GM13976 (cell line): ENCODE measurements at places on chromosomes 7 and 10.

DNA sequence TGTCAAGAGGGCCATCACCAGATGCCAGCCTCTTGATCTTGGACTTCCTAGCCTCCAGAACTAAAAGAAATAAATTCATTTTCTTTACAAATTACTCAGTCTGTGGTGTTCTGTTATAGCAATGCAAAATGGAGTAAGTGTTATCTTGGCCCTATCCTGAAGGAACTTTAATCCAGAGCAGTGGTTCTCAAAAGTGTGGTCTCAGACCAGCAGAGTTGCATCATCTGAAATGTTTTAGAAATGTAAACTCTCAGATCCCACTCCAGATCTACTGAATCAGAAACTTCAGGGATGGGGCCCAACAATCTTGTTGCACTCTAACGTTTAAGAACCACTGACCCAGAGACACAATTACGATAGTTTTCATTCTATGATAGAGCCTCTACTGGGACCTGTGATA, 3.2 kb upstream of the SUPV3L1 start:
- DNase-seq, result no peak

GRCh38 chr10:72270607-72271281, 3.0 kb upstream of the DDIT4 start:
- DNase-seq, result no peak

DNA sequence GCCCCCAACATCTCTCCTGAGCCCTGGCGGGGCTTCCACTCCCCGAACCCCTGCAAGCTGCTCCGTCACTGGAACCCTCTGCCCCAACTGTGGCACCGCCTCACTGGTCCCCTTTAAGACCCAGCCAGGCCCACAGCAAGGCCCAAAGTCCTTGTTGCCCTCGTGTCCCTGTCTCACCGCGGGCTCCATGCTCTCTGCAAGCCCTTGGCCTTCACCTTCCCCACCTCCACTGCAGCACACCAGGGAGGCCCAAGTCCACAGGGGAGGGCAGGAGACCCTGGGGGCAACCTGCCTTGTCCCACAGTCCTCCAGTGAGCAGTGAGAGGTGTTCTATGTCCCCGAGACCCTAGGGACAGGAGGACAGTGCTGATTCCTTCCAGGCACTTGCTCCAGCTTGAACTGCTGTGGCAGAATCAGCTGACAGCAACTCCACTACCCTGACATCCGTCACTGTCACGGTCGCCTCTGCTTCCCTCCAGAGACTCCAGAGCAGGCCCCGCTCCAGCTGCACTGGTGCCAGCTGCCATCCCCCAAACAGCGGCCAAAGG, 105.3 kb downstream of the CYTH3 start:
- no peak for DNase-seq

DNA sequence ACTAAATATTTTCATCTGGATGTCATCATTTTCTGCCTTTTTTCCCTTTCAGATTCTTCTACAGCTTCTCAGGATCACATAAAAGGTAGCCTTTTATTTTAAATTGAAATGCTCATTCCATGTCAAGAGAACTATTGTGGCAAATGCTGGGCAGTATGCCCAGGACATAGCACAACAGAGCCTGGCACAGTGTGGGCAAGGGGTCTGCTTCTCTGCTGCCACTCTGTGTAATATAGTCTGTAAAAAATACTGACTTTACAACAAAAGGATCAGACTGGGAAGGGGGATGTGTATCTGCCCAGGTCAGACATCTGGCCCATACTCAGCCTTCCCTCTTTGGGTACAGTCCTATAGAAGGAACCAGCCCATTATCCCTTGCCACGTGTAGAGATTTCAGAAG, 62.7 kb downstream of the CUZD1 start:
- DNase-seq, result no peak

DNA sequence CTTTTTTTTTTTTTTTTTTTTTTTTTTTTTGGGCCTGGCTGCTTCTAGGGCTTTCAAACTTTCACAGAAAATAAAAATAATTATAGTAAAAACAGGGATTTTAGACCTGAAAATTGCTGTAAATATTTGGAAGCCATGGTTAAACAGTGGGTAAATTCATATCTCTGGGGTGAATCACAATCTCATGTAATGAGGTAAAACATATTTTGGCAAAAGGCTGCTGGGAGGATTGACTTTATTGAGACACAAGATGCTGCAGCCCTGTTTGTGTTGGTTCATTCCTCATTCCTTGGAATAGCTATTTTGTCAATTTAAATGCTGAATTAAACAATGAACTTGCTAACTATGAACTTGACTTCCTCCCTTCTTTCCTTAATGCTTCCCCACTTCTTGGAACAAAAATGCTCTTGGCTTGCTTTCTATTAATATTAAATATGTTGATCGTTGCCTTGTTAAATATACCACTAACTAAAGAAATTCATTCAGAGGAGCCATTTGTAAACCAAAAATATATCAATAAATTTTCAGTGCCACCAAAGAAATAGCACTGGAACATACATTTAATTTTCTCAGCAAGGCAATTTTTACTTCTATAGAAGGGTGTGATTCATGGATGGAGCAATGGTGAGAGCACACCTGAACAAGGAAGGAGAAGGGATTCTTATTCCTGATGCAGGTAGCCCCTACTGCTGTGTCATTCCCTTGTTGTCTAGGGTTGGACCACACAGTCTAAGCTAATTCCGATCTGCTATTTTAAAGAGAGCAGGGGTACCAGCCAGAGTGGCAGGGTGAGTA, 24.6 kb downstream of the AGK start:
- DNase-seq, result no peak

GRCh38 chr10:92692697-92693533, 3.2 kb downstream of the HHEX start:
- DNase-seq, result no peak

GRCh38 chr10:12358863-12359564, 9.7 kb downstream of the CAMK1D start:
- DNase-seq, result no peak

GRCh38 chr7:6306471-6306870, 34.0 kb upstream of the CYTH3 start:
- DNase-seq, result no peak

- DNase-seq, result no peak
These were observed 178.1 kb downstream of the ELFN1 start for GRCh38 chr7:1848013-1848640.

- no peak for DNase-seq
These were observed 27.3 kb upstream of the HERPUD2 start for GRCh38 chr7:35722054-35722849.

DNA sequence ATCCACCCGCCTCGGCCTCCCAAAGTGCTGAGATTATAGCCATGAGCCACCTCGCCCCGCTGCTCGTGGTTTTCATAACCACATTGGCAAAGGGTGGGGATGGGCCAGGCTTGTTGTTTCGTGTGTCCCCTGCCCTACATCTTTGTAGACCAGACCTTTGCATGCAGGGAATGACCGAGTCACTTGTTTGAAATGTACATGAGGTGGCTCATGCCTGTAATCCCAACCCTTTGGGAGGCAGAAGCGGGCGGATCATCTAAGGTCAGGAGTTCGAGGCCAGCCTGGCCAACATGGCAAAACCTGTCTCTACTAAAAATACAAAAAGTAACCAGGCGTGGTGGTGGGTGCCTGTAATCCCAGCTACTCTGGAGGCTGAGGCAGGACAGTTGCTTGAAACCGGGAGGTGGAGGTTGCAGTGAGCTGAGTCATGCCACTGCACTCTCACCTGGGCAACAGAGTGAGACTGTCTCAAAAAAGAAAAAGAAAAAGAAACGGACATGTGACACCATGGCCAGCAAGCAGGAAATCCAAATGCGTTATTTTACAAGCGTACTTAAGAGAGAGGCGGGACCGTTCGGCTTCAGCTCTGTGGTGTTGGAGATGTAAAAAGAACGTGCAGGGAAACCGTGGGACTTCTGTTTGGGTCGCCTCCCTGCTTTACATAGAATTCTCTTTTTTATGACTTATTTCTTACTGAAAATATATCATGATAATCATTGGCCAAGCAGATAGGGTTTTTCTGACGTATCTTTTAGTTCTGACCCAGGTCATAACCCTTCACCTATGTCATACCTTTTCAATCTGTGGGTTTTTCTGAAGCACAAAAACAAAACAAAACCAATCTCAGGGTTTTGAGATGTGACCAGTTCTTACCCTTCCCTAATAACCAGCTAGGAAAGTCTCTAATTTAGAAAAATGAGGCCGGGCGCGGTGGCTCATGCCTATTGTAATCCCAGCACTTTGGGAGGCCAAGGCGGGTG, 45.1 kb downstream of the WIPI2 start:
- no peak for DNase-seq
